Urothelium cell line (cell line): ENCODE measurements at places on chromosomes 6 and 20.

DNA sequence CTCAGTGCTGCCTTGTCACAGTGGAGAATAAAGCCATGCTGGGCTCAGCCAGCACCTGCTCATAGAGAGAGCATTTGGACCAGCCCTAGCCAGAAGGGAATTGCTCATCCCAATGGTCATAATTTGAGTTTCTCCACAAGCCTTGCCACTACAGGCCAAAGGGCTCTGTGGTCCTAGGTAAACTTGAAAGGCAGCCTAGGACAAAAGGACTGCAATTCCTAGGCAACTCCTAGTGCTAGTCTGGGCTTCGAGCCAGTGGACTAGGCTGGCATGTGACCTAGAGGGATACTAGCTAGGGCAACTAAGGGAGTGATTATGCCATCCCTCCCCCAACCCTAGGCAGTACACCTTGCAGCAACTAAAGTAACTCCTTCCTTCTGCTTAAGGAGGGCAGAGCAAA, 516.2 kb downstream of the BCKDHB start:
- DNase-seq = no peak

DNA sequence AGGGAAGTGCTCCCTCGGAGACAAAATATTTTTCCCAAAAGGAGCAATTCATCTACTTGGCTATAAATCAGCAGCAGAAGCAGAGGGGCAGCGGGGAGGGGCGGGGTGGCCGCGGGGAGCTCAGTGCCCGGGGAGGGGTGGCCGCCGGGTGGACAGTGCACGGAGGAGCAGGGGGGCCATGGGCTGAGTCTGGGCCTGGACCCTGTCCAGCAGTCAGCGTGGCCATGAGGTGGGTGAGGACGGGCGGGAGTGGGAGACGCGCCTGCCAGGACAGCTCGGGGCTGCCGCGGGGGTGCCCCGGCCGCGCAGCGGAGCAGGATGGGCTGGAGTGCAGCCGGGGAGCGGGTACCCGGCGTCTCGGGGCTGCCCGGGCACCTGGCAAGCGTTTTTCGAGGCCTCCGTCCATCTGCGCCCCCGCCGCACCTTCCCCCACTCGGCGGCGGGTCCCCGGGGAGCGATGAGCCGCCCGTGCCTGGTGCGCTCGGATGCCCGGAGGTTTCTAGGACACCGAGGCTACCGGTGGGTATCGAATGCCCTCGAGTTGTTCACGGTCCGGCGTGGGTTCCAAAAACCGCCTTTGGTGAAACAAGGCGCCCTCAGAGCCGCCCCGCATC, 229.5 kb downstream of the THBS2 start:
- no peak for DNase-seq

DNA sequence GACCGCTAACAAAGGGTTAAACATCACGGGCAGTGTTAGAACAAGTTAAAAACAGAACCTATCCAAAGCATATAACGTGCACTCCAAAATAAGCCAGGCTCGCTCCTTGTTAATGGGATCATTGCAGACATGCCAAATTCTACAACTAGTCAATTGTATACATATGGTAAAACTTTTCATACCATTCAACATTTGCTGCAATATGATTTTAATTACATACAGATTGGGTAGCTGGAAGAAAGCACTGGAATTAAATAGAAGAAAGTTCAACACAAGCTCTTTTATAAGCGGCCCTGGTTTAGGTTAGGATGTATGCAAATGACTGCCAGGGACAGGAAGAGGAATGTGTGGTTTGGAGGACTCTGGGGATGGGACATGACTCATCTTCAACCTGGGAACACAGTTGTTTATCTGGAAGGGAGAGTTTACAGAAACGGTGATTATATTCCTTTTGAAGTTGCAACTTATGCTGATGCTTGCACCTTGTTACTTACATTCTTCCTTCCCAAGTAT, 62.5 kb upstream of the TIAM2 start:
- DNase-seq = peak; percentile 86

GRCh38 chr6:156688620-156688971, 88.6 kb upstream of the ARID1B start:
- no peak for DNase-seq

GRCh38 chr6:169965239-169965638, 213.8 kb downstream of the ERMARD start:
- DNase-seq = no peak

- DNase-seq = no peak
Measured at GRCh38 chr6:63963769-63964315, 328.2 kb downstream of the PHF3 start.

DNA sequence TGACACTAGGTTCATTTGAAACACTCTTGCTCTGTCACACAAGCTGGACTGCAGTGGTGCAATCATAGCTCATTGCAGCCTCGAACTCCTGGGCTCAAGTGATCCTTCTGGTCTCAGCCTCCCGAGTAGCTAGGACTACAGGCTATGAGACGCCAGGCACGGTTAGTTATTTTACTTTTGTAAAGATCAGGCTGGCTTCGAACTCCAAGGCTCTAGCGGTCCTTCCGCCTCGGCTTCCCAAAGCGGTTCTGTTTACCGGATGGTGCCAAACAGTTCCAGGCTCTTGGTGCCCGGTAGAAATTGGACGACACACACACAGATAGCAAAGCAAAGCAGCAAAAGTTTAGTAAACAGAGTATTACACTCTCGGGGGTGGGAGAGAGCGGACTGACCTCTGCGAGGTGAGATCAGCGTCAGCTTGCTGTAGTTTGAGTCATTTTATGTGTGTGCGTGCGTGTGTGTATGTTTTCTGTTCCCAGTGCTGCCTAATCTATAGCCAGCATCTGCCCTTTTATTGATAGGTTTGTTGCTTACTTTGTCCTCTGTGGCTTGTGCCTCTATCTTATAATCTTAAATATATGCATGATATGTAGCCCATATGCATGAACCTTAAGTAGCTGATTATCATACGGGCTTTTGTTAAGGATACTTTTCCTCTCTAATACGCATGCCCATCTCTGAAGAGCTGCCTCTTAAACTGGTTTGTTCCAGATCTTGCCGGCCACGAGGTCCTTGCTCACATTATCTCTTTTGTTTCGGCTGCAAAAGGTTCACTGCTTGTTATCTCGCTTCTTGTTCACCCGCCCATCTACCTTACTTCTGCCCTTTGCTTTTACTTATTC, 75.2 kb downstream of the OR2B2 start:
- DNase-seq = peak; percentile 18

DNA sequence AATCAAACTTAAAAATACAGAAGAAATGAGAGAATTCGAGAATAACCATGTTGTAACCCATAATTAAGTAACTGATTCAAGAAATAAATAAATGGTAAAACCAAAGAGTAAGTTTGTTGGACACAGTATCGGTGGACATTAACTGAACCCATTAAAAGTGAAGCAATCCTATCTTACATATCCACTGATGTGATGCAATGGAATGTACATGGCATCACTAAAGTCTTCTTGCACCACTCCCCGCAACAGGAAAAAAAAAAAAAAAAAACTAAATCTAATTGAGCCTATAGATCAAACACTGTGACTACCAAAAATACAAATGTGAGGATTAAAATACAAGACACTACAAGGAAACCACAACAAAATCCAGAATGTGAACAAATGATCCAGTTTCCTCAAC, 7.9 kb downstream of the SNX14 start:
- DNase-seq = no peak

GRCh38 chr6:134324141-134324540, 6.2 kb upstream of the SGK1 start:
- no peak for DNase-seq

- DNase-seq = peak; percentile 37
Measured at GRCh38 chr6:154239392-154239791, 117.2 kb downstream of the IPCEF1 start.

- no peak for DNase-seq
Measured at GRCh38 chr6:119313937-119314884, 35.4 kb downstream of the MAN1A1 start.

GRCh38 chr20:18363708-18364107, 75.4 kb downstream of the ZNF133 start:
- DNase-seq = no peak

DNA sequence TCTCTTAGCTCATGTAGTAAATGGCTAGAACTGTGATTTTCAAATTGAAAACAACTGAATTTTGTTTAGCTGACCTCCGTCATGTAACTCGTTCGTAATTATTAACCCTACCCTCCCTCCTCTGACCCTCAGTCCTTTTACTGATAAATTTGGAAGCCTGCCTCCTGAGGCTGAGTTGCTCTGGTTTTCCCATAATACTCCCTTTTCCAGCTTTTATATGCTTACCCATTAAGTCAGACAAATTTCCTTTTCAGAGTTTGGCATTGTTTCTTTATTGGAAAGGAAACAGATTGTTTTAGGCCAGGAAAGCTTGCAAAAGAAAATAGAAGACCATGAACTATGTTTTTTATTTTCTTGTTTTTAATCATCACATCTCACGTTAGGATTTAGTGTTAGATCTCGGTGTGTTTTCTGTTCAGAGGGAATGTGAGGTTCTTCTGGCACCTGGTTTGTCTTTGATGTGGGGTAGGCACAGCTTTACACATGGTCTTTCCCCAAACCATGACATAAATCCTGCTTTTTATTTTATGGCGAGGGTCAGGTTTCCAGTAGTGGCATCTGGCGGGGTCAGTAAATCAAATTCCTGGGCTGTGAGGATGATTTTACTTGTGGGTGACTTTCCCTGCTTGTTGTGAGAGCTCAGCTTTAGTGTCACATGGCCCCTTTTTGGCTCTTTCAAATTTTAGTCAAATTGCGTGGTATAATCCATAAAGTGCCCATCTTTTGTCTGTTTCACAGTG, 24.5 kb downstream of the PLCB4 start:
- no peak for DNase-seq

DNA sequence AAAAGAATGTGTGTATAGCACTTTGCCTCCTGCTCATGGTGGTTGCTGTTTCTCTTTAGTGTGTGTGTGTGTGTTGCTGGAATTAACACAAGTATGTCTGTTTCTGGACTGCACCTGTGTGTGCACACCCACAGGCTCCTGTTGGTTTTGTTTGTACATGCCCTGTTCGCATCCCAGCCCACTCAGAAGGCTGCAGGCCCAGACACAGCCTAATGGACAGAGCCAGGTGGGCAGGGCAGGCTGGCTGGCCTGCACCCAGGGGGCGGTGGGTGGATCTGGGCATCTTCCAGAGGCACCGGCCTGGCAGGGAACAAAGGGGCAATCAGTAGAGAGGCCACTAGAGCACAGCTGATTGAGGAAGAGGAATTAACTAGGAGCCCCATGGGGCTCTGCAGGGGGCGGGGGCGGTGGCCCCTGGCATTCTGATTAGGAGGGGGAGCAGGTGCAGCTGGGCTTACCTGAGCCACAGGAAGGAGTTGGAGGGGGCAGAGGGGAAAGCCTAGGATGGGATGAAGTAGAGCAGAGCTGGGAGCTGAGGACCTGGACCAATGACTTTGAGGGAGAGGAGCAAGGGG, 21.9 kb downstream of the CD40 start:
- no peak for DNase-seq

DNA sequence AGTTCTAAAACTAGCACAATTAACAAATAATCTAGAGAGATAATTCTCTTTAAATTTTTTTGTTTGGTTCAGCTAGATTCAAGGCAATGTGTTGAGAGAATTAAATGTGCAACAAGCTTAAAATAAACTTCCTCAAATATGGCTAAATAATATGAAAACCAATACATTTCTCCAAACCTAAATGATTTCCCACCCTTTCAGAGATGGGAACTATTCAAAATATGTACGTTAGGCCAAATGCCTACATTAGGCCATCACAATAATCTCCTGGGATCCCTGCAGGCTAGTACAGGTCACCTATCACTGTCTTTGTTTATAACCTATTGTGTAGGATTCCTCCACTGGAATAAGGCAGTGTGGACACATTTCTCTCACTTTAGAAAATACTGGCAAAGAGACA, 1.7 kb downstream of the FAXC start:
- no peak for DNase-seq

DNA sequence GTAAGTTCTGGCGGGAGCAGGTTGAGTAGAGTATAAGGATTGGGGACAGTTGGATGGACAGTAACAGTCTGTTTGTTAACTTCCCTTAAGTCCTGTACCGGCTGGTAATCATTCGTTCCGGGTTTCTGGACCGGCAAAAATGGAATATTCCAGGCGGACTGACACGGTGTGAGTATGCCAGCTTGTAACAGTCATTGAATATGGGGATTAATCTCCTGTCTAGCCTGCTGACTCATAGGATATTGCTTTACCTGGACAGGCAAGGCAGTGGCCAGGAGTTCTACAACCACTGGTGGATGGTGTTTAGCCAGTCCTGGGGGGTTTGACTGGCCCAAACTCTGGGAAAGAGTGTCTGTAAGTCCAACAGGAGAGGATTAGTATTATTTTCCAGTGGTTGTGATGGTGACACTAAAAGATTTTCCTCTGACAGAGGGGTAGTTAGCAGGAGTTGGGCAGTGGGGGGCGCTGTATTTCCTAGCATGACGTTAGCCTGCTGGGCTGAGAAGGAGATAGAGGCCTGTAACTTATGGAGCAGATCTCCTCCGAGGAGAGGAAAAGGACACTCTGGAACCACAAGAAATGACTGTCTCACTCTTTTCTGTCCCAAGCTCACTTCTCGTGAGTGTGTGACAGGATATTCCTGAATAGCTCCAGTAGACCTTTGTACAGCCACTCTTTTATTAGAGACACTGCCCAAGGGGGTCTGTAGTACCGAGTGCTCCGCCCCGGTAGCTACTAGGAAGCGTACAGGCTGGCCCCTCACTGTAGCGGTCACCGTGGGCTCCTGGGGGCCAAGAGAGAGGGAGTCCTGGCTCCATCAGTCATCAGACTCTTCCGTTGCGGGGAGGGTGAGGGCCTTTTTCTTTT, 152.2 kb downstream of the TRIM27 start:
- no peak for DNase-seq

GRCh38 chr6:1426416-1426815, 37.0 kb downstream of the FOXF2 start:
- DNase-seq = no peak

DNA sequence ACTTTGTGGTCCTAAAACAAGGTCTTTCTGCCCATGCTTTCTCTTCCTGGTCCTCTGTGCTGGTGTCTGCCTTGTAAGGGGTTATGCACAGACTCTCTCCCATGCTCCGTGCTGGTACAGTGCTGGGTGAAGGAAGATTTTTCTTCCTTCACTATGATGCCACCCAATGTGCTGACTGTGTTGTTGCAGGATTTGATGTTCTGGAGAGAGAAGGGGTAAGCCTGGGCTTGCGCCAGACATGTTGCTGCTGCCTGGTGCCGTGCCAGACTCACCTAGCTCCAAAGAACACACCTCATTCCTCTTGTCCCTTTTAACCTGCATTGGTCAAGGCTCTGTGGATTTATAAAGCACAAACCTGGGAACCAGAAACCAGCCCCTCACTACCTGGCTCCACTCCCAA, 28.4 kb upstream of the ARMH2 start:
- peak; percentile 10 for DNase-seq
